HTR-8/SVneo (cell line): ENCODE measurements at places on chromosomes 3 and 15.

DNA sequence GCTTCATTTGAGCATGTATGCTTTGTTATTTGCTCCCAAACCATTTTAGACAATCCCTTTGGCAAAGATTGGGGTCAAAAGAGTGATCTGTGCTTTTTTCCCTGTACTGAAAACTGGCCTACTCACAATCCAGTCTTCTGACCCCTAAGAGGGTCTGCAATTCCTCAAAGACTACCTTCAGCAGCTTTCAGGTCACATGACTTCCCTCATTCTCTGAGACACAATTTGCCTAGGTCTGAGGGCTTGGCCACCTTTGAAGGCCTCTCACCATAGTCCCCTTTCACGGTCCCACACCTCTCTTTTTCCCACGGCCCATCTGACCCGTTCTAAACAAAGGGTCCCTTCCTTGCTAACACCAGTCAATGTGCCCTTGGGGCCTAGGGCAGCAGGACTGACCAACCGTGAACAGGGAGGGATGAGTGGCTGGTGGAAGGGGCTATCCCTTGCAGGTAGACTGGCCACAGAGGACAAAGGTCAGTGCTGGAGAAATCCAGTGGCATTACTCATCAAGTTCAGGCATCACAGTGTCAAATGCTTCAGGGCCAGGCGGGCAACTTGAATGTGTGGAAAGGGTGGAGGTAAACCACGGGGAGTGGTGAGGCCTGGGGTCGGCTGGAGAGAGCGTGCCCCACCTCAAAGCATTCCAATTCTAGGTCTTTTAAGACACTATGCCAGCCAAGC is 10.8 kb downstream of the RASL12 start:
- DNase-seq, result peak; percentile 53

- no peak for DNase-seq
Measured at GRCh38 chr3:14803101-14803980, 15.4 kb upstream of the FGD5 start.

DNA sequence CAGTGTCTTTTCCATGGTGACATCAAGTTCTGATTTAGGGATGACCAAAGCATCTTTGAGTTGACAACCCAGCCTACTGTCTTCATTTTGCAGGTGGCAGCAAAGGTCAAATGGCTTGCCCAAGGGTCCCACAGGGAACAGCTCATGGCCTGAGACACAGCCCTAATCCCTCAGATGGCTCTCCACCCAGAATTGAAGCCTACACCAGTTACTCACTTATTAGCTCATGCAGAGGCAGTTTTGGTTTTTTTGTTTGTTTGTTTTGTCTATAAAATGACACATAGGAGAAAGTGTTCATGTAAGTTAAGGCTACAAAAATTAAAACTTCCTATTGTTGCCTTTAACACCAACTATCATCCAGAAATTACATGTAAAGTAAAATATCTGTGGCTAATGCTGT is 167.9 kb downstream of the OSBPL10 start:
- no peak for DNase-seq

GRCh38 chr3:30471066-30471465 is 135.3 kb upstream of the TGFBR2 start:
- DNase-seq, result no peak

- DNase-seq, result peak; percentile 82
Measured at GRCh38 chr3:11568503-11569155, 75.1 kb downstream of the VGLL4 start.

DNA sequence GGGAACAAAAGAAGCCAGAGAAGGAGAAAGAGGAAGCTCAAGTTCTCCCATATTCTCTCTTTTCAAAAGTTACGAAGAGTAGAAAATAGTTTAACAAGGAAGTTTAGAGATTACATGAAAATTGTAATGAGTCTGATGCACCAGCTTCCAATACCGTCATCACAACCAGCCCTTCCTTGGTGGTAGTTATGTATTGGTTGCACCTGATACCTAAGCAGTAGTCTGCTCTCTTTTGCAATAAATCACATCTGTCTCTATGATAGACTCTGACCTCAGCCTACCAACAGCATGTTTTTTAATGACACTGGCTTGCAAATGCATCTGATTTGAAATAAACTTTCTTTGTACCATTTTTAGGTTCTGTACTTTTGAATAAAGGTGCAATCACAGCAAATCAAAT is 575.8 kb downstream of the FHIT start:
- DNase-seq, result no peak

- DNase-seq, result no peak
Measured at GRCh38 chr15:44670087-44670950, 6.9 kb upstream of the SPG11 start.

GRCh38 chr3:171459137-171459941 is 866 bp downstream of the TNIK start:
- no peak for DNase-seq

- DNase-seq, result no peak
Measured at GRCh38 chr3:168295027-168295426, 199.3 kb upstream of the GOLIM4 start.

DNA sequence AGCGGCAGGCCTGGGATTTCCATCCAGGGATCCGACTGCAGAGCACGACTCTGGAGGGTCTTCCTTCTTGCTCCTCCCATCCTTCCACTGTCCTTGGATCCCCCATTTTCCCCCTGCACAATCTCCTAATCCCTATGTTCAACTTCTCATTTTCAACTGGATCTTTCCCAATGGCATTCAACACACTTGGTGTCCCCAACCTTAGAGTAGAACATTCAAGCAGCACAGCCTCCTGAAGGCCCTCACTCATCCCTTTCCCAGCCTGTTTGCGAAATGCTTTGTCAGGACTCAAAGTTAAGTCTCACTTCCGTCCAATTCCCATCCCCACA is 32.3 kb downstream of the RPN1 start:
- DNase-seq, result no peak

DNA sequence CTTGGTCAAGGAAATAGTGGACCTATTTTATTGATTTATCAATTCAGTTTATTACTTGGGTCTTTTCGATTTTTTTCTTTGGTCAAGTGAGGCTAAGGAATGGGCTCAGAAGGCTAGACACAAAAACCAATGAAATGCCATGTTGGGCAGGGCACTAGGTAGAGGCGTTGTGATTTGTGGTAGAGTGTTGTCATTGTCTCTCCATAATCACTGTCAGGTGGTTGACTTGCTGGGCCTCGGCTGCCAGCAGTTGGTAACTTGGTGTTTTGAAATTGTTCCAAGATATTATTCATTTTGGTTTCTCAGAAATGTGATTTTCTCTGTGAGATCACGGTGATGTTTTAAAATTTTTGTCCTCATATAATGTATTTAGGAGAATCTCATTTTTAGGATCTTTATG is 173.6 kb downstream of the KLHL25 start:
- no peak for DNase-seq

GRCh38 chr3:65485826-65486469 is 552.8 kb downstream of the MAGI1 start:
- no peak for DNase-seq

- no peak for DNase-seq
Measured at GRCh38 chr15:67865766-67866165, 25.9 kb upstream of the RNU6-1 start.

DNA sequence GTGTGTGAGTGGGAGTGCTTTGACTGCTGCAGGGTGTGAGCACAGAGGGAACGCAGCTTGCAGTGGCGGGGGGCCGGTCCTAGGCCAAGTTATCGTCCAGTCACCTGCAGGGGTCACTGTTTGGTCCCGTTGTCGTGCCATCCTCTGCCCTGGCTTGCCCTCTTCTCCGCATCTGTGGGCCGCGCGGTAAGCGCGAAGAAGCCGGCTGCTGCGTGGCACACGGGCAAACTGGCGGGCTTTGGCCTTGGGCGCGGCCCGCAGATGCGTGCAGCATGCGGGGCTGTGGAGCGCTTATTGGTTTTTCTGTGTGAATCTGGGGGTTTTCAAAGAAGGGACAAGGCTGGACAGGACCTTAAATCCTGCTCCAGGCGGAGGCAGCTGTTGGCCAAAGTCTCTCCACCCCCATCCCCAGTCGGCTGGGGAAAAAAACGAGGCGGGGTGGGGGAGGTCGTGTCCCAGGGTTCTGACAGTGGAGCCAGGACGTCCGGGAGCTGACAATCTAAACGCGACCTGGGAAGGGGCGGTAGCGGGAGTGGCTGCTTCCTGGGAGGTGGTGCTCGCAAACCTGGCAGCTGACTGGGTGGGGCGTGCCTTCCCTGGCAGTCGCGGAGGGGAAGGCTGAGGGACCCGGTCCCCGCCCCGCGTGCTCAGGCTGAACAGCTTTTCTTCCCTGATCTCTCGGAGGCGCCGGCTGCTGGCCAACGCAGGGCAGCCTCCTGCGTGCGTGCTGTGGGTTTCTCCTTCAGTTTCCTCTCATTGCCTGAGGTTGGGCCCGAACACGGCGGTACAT is 39.7 kb upstream of the VEPH1 start:
- DNase-seq, result peak; percentile 46

GRCh38 chr3:174444391-174444790 is 414.7 kb upstream of the NAALADL2 start:
- no peak for DNase-seq

DNA sequence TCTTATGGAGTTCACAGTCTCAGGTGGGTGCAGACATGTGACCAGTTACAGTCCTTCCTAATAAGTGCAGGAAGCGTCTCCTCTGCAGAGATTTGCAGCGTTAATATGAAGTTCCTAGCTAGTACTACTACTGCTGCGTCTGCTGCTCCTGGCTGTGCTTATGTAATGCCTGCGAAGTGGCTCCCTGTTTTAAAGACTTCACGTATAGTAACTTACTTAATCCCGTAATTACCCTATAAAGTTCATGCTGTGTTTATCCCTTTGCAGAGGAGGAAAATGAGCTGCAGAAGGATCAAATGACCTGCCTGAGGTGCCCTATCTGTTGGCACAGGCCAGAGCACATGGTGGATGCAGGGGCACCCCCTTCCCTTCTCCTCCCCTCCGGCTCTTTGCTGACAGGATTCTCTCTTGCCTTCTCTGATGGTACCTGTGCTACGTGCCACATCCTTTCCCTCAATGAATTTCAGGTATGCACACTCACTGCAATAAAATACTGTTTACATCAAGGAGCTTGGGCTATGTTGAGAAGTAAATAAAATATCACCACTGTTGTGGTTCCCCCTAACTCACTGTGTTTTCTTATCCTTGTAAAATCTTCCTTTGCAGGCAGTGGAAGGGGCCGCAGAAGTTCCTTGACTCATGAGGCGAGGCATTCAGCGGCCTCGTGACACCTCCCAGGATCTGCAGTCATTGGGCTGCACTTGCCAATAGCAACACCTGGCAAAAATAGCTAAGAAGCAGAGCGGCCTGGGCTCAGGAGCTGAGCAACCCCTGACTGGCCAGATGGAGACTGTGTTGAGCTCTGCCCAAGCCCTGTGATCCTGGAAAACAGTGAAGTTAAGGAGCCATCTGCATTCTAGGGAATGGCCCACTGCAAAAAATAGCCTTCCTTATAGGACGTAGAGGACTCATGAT is 188.9 kb upstream of the ATP10A start:
- DNase-seq, result no peak

GRCh38 chr15:98083203-98083910 is 122.9 kb downstream of the ARRDC4 start:
- DNase-seq, result no peak
